Effector memory CD4-positive, alpha-beta T cell (primary cell): ENCODE measurements at places on chromosomes 5 and 9.

GRCh38 chr5:139660923-139661814, 13.0 kb downstream of the CXXC5 start:
- no peak for DNase-seq

- DNase-seq = no peak
Measured at GRCh38 chr5:565782-566440, 41.7 kb upstream of the SLC9A3 start.

DNA sequence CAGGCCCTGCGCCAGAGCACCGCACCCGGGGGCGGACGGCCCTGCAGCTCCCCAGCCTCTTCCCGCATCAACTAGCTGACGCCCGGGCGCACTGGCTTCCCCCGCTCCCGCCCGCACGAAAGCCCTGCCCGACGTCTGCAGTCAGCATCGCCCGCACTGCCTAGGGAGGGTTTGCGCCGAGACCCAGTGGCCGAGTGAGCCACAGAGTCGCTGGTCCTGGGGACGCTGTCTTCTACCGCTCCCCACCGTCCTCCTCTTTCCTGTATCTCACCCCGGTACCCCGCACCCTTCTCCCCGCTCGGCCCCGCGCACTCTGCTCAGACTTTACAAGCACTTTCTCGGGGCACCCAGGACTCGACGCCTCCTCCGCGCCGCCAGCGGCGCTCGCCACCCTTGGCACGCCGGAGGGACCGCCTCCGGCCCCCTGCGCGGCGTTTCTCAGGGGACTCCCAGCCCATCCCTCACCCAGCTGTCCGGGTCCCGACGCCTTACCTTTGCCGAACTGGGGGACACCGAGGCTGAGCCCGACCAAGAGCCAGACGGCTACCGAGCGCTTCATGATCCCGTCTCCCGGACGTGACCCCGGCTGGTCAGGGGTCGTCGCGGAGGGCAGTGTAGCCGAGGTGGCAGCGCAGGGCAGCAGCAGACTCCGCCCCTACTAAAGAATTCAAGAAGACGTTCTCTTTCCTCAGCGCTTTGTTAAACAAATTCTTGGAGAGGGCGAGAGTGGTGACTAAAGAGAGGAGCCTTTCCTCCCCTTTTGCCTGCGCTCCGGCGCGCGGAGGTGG, 670 bp downstream of the EDIL3 start:
- DNase-seq = no peak

DNA sequence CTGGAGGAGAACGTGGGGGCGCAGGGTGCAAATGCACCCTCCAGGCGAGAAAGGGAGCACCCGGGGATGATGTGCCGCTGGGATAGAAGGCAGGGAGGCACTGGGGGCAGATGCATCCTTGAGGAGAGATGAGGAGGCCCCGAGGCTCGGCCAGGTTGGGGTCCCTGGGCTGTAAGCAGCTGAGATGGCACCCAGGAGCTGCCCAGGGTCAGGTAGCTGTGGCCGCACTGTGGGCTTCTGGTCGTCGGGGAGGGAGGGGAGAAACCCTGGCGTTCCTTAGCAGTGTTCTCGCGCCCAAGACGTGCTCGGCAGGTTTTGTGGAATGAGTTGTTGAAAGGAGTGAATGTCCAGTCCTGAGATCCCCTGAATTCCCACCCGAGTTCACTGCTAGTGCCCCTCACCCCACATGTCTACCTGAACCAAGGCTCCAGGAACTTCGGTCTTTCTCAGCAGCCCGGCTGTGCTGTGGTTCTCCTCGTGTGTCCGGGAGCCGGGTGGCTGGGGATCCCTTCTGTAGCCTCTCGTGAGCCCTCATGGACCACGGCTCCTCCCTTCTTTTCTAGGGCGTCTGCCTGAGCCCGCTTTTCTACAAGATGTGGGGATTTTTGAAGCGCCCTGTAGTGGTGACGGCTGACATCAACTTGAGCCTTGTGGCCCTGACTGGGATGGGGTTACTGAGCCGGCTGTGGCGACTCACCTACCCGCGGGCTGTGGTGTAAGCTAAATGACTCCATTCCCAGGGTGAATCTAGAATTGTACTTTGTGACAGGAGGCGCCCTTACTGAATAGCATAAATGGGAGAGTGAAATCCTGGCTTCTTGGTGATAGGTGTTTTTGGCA, 1.1 kb downstream of the POMT1 start:
- DNase-seq = peak; percentile 50

DNA sequence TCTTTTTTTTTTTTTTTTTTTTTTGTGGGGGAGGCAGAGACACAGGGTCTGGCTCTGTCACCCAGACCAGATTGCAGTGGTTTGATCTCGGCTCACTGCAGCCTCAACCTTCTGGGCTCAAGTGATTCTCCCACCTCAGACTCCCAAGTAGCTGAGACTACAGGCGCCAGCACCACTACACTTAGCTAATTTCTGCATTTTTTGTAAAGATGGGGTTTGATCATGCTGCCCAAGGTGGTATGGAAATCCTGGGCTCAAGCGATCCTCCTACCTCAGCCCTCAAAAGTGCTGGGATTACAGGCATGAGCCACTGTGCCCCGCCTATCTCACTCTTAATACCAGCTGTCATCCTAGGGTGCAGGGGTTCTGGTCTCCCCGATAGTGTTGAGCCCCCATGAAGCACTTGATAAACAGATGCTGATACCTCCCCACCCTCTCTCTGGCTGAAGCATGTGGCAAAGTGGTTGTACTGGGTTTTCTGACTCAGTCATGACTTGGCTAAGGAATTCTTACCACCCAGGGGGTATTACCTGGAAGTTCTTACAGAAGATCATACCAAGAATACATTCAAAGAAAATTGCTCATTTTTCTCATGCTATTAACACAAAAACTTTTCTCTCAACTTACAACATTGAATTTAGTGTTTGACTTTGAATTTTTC, 110.2 kb upstream of the DAPK1 start:
- no peak for DNase-seq

DNA sequence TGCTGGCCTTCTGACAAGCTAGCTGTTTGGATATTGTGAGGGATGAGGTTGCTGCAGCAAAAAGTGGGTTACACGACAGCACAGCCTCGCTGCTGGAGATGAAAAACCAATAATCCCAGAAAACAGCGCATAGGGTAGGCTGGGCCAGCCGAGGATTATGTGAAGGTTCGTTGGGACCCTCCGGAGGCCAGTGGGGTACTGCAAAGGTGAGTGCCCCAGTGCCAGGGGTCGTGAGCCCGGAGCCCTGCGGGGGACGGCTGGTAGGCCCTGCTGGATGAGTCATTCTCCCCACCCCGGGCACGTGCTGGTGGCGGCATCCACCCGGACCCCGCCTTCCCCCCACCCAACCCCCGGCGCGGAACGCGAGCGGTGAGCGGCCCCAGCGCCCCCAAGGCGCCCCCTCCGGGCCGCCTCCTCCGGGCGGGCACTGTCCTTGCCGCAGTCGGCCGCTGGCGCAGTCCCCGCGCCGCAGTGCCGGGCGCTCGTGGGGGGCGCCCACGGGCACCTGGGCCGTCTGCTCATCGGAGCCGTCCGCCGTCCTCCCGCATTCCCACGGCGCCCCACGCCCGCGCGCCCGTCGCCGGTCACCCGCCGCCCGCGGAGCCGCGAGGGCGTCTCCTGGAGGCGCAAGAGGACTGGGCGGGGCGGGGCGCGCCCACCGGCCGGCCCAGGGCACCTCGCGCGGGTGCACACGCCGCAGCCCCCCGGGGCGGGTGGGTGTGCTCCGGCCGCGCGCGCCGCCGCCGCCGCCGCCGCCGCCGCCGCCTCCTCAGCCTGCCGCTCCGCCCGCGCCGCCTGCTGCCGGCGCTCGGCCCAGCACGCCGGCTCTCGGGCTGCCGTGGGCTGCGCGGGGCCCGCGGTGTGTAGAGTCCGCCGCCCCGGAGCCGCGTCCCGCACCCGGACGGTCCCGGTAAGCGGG, at the start of gene PHF24:
Gene PHF24, plus strand, starts transcription at position 794 of the 919 bp plus-strand sequence. CDS start 13,014 bp downstream, outside the sequence.
- DNase-seq = no peak

DNA sequence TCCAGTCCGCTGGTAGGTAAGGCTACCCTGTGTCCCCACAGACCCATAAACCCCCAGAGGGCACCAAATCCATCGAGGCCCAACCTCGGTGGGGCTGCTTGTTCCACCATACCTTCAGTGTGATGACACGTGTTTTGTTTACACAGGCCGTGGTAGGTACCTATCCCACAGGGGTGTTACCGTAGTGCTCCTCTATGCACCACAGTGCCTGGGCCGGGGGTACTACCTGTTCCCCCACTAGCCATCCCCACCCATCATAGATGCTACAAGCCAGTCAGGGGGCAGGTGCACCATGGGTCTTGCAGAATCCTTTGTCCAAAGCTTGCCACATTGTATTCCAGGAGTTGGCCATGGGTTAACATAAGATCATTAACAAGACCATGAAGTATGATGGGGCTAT, 796.2 kb downstream of the EFNA5 start:
- DNase-seq = no peak
